DMS53 (cell line): ENCODE measurements at places on chromosomes 16 and 17.

GRCh38 chr17:58587713-58588117, 73.3 kb upstream of the MTMR4 start:
- peak; percentile 82 for DNase-seq

DNA sequence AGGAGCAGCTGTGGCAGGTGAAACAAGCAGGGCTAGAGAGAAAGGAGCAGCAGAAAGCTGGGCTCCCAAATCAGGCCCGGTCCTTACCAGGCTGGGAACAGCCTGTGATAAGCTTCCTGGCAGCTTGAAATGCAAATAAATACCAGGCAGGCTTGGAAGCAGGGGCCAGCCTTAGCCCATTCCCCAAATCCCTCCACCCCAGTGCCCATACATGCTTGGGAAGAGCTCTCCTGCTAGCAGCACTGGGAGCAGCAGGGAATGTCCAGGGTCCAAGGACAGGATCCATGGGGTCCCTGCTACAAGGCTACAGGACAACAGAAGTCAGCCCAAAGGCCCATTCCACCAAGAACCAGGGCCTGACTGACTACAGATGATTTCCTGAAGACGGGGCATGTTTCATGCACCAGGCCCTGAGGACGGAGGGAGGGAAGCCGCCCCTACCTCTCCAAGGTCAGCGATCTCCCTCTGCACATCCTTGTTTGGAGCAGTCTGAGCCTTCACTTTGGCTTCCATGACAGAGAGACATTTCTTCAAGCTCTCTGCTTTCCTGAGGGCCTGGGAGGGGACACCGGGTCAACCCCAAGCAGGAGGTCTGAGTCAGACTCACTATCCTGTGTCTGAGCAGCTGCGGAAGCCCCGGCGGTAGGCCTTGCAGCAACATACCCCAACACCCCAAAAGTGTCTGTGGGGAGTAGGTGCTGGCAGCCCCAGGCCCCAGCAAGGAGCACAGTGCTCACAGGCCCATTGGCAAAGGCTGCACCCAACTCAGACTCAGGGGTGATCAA, 2.6 kb upstream of the EXOSC6 start:
- DNase-seq = no peak

GRCh38 chr17:77609553-77610517, 348.7 kb upstream of the TNRC6C start:
- peak; percentile 25 for DNase-seq

- no peak for DNase-seq
Observed at GRCh38 chr16:54742436-54742835, 188.2 kb upstream of the IRX5 start.

- no peak for DNase-seq
Observed at GRCh38 chr16:80570106-80570478, 29.3 kb downstream of the DYNLRB2 start.

GRCh38 chr17:68443972-68444464, 13.3 kb downstream of the WIPI1 start:
- DNase-seq = no peak

DNA sequence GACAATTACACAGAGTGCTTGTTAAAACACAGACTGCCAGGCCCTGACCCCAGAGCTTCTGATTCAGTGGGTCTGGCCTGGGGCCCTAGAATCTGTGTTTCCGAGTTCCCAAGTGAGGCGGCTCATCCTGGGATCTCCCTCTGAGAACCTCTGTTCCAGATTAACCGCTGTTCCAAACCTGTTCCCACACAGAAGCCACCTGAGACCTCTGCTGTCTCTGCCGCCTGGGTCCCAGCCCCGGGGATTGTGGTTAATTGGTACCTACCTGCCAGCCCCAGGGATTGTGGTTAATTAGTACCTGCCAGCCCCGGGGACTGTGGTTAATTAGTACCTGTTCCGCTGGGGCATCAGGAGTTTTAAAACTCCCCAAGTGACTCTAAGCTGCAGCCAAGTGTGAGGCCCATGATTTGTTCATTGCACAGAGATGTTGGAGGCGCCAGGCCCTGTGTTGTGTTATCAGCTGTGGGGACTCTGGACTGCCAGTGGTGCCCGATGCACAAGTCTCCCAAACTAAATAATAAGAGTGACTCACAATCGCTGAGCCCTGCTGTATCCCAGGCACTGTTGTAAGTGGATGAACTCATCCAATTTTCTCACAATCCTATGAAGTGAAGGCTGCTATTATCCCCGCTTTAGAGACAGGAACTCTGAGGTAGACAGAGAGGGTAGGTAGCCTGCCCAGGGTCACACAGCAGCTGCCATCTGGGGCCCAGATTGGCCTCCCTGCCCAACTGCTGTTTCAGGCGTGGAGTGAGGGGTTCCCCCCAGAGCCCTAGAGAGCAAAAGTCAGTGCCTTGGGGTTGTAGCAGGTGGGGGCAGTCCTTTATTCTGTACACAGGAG, 219.7 kb downstream of the IRF8 start:
- no peak for DNase-seq

GRCh38 chr16:49563666-49564065, 190.1 kb downstream of the C16orf78 start:
- DNase-seq = no peak

GRCh38 chr17:72372185-72372584, 251.4 kb downstream of the SOX9 start:
- no peak for DNase-seq

- peak; percentile 56 for DNase-seq
Observed at GRCh38 chr17:15966879-15967248, 21.9 kb downstream of the ADORA2B start.

- DNase-seq = no peak
Observed at GRCh38 chr16:86007524-86007923, 108.6 kb downstream of the IRF8 start.

- DNase-seq = peak; percentile 84
Observed at GRCh38 chr16:88686062-88686438, 257 bp downstream of the SNAI3 start.

DNA sequence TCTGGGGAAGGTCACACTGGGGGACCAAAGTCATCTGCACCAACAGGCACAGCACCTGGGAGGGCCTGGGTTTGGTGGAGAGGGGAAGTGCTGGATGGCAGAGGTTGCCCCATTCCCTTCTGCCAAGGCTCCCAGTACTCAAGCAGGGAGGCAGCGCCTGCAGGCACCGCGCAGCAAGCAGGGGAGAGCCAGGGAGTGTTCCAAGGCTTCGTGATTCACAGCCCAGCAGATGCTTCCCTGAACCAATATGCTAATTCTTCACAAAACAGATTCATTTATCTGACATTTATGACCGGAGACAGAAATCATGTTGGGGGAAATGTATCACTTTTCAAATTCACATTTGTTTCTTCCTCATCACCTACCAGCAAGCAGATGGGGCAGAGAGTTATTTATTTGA, 13.4 kb upstream of the CDH5 start:
- no peak for DNase-seq

DNA sequence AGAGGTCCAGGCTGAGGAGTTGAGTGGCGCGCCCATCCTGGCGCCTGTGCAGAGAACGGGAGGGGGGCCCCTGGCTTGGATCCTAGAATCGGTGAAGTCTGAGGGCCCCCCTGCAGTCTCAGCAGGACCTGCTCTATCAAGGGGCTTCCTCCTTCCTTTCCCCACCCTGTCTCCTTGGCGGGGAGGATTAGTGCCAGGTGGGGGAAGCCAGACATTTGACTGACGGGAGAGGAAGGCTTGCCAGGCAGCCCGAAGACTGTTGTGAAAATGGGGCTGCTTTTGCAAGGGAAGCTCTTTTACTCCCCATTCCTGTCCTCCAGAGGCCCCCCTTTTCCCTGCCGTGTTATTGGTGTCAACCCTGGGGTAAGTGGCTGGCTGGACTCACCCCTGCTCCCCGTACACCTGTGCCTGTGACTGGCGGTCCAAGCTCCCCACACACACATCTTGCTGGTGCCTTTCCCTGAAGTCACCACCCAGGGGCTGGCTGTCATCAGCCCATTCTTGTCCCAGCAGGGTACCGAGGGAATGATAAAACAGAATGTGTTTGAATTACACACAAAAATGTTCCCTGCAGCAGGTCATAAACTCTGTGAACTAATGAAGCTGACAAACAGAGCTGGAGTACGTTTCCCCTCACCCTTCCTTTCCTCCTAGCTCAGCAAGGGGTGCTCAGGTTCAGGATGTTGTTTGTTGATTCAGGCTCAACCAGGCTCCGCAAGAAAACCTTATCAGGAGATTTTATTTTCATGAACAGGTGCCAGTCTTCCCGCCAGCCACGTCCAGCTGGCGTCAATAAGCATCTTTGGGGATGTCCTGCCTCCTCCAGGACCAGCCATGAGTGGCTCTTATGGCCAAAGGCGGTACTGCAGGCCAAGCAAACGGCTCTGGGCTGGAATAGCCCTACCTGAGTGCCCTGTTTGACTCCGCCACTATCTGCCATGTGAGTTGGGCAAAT, 4.4 kb upstream of the ARMC7 start:
- peak; percentile 92 for DNase-seq
